ENCODE measurements at places on chromosomes 6 and 20.

DNA sequence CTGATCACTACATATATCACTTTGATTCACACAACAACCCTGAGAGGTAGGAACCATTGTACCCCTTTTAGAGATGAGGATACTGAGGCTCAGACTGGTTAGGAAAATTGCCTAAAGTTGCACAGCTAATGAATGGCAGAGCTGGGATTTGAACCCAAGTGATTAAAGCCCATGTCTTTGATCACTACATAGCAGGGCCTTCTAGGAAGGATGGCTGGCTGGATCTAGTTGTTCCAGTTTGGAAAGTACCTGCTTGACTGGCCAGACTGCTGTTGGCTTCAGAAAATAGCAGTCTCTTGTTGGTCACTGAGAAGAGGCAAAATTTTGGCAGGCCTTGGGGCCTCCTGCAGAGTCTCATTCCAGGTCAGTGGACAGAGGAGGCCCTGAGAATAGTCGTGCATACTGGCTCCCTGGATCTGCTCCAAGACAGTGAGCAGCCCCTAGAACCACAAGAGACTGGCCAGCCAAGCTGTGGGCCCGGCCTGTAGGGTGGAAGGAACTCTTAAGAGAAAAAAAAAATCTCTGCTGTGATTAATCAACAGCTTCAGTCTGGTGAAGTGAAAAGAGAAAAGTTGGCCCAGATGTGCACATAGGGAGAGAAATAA, 17.5 kb downstream of the PPARD start:
- DNase-seq: no peak

DNA sequence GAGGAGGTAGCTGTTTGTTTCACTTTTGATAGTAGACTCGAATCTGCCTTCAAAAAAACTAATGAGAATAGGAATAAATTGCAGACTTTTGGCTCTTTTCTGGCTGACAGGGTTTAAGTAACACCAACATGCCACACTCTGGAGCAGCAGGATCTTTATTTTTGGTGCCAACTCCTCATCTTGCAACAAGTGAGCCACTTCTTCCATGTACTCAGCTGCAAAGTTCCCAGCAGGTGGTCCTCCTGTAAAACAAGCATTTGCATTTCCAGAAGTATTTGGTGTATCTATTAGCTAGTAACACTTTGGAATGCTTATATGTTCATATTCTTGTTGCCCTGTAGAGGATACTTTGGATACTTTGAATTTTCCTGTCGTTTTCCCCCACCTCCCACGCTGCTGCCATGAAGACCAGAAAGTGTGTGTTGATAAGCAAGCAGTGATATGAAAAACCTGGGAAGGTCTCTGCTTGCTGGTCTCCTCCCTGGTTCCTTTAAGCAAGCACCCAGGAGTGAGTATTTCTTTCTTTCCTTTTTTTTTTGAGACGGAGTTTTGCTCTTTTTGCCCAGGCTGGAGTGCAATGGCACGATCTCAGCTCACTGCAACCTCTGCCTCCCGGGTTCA, 1.0 kb downstream of the ARMH2 start:
- DNase-seq: no peak

DNA sequence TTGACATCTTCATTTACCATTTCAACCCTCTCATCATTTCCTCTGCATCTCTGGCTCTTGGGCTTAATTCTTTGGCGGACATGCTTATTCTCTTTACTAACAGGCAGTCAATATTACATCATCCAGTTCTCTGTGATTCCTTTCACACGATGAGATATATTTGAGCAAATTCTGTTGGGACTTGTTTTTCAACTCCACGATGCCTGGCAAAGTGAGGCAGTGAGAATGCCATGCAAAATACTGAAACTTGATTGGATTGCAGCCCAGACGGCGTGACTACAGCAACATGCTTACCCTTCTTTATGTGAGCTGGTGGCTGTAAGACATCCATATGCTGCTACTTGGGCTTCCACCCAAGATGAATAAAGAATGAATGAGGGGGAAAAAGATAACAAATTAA, 101.7 kb upstream of the SPACA1 start:
- DNase-seq: no peak

DNA sequence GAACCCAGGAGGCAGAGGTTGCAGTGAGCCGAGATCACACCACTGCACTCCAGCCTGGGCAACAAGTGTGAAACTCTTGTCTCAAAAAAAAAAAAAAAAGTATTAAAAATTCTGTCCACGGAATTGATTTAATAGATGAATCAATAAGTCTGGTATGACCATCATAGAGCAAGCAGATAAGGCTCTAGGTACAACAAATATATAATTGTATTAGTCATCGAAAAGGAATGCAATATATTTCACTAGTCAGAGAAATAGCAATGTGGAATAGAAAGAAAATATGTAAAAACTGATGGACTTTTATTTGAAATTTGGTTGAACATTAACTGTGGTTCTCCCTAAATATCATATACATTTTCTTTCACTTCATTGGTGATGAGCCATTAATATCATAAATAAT, 476.8 kb upstream of the AGPAT4 start:
- no peak for DNase-seq

DNA sequence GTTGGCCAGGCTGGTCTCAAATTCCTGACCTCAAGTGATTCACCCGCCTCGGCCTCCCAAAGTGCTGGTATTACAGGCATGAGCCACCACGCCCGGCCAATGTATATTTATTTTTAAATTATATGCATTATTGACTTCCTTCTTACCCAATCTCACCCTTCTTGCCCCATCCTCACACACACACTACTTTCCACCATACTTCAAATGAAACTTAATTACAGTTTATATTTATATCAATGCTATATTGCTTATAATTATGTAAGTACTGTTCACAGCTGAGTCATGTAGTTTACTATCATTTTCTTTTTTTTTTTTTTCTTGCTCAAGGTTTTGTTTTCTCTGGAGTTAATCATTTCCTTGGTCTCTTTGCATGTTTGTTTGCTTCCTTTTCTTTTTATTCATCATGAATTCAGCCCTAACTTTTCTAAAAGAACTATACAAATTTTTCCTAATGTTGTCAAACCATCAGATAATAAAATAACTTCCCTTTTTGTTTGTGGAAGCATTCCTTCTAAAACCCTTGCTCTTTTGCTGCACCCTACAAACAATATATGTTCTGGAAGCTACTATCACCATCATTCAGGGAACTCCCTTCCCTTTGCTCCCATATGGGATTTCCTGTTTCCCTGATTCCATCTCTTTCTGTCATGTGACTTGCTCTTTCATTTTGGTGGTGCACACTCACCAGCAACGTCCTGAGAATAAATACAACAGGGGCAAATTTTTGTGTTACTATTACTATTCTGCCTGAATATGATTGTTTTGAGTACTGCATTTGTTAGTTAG, 201.7 kb upstream of the SASH1 start:
- DNase-seq: no peak

GRCh38 chr20:13545790-13546189, 92.9 kb downstream of the TASP1 start:
- no peak for DNase-seq

GRCh38 chr6:42424906-42425474, 26.7 kb downstream of the TRERF1 start:
- no peak for DNase-seq

GRCh38 chr6:1605004-1605892, 4.5 kb upstream of the FOXC1 start:
- no peak for DNase-seq

DNA sequence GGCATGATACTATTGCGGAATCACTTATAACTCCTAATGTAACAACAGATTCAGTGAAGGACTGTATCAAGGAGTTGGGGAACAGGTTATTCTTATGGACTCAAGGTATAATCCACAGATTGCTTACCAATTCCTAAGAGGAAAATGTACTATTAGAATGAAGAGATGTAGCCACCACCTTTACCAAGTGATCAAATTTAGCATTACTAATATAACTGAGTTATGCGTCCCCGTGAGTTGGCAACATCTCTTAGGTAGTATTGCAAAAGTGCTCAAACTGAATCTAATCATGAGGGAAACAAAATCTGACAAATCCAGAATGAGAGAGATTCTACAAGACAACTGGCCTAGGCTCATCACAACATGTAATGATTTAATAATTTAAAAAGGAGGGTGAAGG, 777 bp upstream of the SNRNP48 start:
- no peak for DNase-seq

DNA sequence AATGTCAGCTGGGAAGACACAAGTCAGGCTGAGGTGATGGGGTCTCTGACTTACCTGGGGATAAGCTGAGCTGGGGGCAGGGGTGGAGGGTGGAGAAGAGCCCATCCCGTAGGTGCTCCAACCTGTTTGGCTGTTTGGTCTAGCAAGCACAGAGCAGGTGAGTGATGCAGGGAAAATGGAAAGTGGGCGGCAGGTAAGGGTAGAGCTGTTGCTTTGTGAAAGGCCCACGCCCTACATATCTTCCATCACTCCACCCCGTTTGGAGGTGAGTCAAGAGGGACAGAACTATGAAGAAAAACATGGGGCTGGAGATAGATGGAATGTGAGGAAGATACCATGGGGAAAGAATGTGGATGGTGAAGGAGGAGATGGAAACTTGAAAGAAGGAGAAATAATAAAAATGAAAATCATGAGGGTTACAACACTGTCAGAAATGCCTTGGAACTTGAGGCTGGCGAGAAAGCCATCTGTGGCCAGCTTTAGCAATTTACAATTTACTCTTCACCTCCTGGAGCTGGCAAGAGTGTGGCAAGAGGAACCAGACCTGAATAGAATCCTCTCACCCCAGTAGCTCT, 1.3 kb downstream of the LY6G6C start:
- DNase-seq: no peak
